ENCODE measurements at places on chromosomes 13 and 19.

GRCh38 chr19:32224371-32225244 lies 120.8 kb upstream of the ZNF507 start:
- no peak for DNase-seq

GRCh38 chr19:6065685-6066374 lies 44.5 kb downstream of the RFX2 start:
- DNase-seq: peak; percentile 29

DNA sequence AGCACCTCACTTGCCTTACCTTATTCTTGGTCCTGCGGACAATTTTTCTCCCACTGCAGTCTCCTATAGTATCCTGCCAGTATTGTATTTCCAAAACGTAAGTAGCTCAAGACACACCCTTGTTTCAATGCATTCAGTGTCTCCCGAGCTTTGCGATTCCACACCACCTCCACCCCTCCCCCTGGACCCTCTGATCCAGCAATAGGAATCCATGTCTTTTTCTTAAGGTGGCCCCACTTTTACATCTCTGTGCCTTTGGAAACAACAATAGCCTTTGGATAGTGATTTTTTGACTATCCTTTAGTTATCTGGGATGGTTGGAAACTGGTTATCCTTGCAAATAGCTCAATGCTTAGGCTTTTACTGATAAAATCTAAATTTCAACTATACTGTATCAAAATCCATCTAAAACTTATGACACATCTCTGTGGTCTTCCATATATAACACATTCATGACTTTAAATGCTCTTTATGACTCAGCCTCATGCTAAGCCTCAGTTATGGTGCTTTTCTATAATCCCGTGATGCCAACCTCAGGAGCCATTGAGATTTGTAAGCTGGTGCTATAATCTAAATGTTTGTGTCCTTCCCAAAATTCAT lies 27.1 kb downstream of the FAM216B start:
- DNase-seq: no peak

GRCh38 chr13:27334774-27335435 lies 64.3 kb downstream of the RASL11A start:
- no peak for DNase-seq

GRCh38 chr19:46085888-46086287 lies 38.6 kb downstream of the IGFL3 start:
- no peak for DNase-seq

DNA sequence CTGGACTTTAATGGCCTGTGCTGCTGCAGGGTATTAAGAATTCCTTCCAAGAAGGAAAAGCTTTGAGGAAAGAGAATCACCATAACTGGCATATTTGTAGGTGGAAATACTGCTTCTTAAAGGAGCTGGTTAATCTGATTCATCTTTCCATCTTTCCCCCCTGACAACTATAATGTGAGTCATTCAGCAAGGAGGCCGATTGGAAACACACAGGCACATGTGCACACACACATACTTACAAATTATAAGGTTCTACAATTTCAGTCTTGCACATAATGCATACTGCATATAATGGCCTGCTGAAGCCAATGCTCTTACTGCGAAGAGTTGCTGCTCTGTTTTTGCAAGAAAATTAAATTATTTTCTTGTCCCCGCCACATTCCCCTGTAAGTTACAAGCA lies 78.8 kb upstream of the TPP2 start:
- DNase-seq: no peak

- no peak for DNase-seq
These were observed 23.5 kb downstream of the LGALS16 start for GRCh38 chr19:39679056-39679790.

DNA sequence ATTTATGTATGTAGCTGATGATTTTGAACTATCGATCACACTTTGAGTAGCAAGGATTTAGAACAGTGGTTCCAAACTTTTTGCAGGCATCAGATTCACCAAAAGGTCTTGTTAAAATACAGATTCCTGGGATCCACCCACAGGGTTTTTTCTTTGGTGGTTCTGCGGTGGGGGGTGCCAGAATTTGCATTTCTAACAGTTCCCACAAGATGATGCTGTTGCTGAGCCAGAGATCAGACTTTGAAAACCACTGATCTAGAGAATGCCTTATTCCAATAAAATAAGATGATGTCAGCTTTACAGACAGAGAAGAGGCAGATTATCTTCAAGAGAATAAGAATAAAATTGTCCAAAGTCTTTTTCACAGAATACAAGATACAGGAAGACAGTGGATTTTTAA lies 80.9 kb upstream of the SHISA2 start:
- DNase-seq: no peak

DNA sequence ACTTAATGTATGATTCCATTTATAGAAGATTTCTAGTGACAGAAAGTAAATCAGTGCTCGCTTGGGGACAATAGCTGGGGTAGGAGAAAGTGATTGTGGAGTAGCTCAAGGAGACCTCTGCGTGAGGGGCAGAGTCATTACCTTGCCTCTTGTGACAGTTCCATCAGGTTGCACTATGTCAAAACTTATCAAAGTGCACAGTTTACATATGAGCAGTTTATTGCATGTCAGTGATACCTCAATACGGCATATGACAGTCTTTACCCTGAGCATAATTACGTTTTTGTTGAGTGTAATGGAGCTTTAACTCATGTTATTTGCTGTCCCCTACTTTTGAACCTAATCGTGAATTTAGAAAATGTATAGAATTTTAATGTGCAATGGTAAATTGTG lies 15.0 kb downstream of the ARHGEF7 start:
- no peak for DNase-seq

DNA sequence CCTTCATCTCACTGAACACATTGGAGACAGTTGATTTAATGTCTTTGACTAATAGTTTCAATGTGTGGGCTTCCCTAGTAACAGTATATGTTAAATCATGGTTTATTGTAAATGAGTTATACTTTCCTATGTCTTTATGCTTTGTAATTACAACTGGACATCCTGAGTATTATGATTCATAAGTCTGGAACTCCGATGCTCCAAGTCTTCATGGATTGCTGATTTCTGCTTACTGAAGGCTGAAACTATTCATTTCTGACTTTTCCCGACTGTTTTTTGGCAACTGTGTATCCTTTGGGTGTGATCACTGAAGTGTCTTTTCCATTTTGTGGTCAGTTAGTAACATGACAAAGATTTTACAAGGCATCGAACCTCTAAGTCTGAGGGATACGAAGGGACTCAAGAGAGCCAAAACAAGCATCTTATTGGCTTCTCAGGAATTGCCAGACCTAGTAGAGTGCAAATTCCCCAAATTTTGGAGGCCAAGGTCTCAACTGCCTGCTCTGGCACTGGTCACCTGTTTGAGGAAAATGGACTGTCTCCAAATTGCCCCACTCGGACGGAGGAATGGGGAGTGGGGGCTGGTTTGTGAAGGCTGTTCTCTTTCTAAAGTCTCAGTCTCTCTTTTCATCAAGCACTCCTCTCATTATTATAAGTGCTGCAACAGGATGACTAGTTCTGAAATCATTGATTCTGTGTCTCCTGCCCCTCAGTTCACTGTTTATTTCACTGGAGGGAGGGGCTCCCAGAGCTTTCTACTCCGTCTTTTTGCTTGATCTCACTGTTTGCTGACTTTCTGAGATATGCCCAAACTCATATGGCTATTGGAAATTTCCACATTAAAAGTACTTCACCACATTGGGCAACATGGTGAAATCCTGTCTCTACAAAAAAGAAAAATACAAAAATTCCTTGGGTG lies 20.2 kb upstream of the CD70 start:
- no peak for DNase-seq

DNA sequence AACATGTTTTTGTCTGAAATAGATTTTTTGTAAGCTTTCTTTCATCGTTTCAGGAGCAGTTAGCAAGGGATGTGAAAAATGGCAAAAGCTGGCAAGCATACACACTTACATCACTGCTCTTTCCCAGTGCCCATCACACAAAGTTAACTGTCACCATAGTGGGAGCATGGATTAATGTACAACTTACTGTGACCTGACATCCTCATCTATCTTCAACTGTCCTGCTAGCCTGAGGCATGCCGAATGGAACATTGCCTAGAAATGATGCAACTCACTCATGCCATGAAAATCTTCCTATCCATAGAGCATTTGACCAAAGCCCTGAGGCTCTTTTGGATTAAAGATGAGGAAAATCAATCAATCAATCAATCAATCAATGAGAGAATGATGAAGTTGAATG lies 491.7 kb upstream of the SLC10A2 start:
- DNase-seq: no peak

DNA sequence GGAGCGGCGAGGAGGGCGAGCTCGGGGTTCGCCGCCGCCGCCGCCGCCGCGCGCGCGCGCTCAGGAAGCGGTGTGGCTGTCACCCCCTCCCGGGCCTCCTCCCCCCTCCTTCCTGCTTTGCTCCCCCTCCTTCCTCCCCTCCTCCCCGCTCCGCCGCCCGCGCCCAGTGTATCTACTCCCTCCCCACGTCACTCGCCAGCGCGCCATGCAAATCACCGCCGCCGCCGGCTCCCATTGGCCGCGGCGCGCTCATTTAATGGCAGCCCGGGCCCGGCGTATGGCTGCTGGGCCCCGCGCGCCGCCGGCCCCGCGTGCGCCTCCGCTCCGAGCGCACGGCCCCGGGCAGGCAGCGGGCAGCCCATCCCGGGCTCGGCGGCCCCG lies 335 bp upstream of the SOX1 start:
- peak; percentile 24 for DNase-seq

GRCh38 chr13:114024603-114025404 lies 50.9 kb upstream of the C13orf46 start:
- no peak for DNase-seq

- DNase-seq: no peak
These were observed 237.3 kb upstream of the GPC6 start for GRCh38 chr13:92989301-92989700.

- DNase-seq: no peak
These were observed 64.9 kb upstream of the HTR2A start for GRCh38 chr13:46961719-46962118.

- no peak for DNase-seq
These were observed 14.7 kb downstream of the ZNF574 start for GRCh38 chr19:42090672-42091071.

DNA sequence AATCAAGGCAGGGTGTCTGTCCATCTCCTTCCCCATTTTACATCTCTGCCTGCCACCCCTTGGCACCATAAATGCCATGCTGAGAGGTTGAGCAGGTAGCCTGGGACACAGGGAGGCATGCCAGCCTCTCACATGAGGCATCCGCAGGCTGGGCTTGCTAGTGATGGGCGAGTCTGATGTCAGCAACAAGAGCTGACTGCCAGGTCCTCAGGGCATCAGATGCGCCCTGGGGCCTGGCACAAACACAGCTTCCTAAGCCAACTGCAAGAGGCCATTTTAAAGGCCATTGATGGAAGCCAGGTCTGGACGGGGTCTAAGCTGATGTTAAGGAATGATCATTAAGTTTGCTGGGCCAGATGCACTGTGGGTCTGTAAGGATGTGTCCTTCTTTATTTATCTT lies 34.6 kb downstream of the MYH14 start:
- no peak for DNase-seq

- no peak for DNase-seq
These were observed 357 bp upstream of the COG6 start for GRCh38 chr13:39655041-39655568.

- DNase-seq: no peak
These were observed 9.9 kb downstream of the PCDH8 start for GRCh38 chr13:52838433-52839107.

DNA sequence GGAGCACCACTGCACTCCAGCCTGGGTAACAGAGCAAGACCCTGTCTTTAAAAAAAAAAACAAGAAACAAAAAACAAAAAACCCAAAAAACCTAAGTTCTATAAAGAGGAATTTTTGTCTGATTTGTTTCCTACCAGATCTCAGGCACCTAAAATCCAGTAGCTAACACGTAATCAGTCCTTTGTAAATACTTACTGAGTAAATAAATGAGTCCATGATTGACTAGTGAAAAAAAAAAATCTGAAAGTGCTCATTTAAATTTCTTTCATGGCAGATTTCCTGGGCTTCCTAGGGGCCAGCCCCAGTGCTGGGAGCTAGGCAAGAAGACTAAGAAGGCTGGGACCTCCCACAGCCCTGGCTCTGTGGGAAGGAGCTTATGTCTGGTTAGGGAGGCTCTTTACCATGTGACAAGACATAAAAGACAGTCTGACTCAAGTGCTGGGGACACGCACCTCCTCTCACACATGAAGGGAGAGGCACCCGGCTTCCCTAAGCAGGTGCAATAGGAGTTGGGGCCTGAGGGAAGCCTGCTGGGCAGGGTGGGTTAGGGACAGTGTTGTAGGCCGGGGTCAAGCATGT lies 22.5 kb downstream of the LIG1 start:
- DNase-seq: no peak

GRCh38 chr19:27962264-27962663 lies 1250.7 kb downstream of the UQCRFS1 start:
- no peak for DNase-seq

- DNase-seq: no peak
These were observed 20.4 kb upstream of the AMER2 start for GRCh38 chr13:25192489-25192888.

DNA sequence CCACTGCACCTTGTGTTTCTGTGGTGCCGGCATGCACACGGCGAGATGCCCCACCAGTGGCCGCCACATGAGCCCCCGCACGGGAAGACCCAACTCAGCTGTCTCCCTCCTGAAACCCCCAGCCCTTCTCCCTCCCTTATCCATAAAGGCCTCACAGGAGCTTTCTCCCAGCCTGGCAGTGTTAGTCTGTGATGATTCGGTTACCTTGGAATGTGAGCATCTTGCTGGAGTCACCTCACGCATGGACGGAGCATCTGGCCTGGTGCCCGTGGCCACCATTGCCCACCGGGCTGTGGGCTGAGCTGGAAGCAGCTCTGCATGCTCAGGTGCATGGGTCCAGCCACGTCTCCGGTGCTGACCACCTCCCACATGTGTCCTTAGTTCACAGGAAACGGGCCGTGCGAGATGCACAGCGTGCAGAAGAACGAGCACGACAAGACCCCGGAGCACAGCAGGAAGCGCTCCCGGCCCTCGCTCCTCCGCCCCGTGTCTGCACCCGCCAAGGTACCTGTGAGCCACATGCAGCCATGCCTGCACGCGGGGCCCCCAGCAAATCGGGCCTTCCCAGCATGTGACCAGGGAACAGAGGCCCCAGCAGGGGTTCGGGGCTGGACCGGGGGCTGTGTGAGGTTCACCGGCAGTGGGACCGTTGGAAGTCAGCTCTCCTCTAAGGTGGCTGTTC lies 22.0 kb downstream of the SIN3B start:
- DNase-seq: no peak

DNA sequence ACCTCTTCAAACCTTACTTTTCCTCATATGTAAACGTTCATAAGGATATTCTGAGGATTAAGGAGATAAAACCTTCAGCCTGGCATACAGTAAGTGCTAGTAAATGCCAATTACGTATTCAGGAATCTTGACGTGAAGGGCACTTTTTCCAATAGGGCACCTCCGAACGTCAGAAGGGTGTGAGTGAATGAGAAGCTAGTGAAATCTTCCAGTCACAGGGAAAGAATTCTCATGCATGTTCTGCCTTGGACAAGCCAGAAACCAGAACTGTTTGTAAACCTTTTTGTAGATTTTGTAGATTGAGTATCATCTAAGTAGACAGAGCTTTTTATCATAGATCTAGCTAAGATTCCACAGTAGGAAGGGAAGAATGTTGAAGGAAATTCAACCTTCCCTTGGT lies 16.5 kb downstream of the DGKH start:
- no peak for DNase-seq

GRCh38 chr13:110921209-110921608 lies 6.3 kb upstream of the ANKRD10 start:
- no peak for DNase-seq
